ENCODE measurements at places on chromosomes 16 and 17. TPM values are rescaled to one million over a fixed set of nuclear protein-coding genes. Genes with fewer than 3 reads are reported as not detected.

KRTAP4-7 gene
- total RNA-seq = not detected

ABCA9 gene
- 21.9 TPM for total RNA-seq

- no peak for DNase-seq
Observed at GRCh38 chr17:6651919-6652452, 424 bp downstream of the C17orf100 start.

- DNase-seq = no peak
Observed at GRCh38 chr16:51111759-51112158, 39.3 kb downstream of the SALL1 start.

DNA sequence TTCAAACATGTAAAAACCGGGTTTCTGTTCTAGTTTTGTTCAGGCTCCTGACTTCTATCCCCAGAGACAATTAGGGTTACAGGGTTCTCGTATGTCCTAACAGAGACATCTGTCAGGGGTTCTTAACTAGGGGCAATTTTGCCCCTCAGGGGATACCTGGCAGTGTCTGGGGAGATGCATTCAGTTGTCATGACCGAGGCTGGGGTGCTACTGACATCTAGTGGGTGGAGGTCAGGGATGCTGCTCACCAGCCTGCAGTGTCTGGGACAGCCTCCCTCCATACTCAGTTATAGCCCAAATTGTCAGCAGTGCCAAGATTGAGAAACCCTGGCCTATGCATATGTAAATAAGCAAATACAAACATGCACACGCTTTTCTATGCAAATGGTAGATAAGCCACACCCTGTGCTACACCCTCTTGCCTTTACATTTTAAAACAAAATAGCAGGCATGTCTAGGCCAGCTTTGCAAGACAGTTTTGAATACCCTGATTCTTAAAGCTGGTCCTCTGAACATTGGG is 37.4 kb downstream of the CLEC16A start:
- DNase-seq = no peak

- no peak for DNase-seq
Observed at GRCh38 chr17:31390748-31391495, 553 bp upstream of the RAB11FIP4 start.

- no peak for DNase-seq
Observed at GRCh38 chr16:2786826-2787151, 571 bp downstream of the PRSS33 start.

GRCh38 chr16:58670946-58671583 is 13.5 kb downstream of the SLC38A7 start:
- no peak for DNase-seq

GRCh38 chr16:17827313-17827712 is 356.6 kb upstream of the XYLT1 start:
- DNase-seq = no peak

GRCh38 chr17:182050-182751 is 751 bp upstream of the DOC2B start:
- DNase-seq = no peak

DNA sequence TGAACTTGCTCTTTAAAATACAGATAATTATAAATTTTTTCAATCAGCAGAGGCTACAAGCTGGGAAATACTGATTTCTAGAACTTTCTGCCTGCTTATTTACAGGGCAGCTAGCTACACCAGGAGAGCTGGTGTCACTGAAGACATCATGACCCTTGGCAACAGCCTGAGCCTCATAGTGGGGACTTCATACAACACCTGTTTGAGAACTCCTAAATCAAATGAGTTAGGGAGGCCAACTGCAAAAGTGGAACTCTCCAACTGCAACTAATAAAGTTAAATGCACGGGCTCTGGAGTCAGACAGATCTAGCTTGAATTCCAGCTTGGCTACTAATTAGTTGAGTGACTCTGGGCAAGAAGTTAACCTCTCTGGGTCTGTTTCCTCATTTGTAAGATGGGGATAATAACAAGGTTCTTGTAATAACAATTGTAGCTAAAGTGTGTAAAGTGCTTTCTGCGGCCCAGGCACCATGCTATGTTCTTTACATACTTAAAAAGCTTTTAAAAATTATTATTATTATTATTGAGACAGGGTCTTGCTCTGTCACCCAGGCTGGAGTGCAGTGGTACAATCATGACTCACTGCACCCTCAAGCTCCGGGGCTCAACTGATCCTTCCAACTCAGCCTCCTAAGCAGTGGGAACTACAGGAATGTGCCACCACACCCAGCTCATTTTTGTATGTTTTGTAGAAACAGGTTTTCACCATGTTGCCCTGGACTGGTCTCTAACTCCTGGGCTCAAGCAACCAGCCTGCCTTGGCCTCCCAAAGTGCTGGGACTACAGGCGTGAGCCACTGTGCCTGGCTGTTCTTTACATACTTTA is 33.4 kb downstream of the VAC14 start:
- no peak for DNase-seq

GRCh38 chr16:57946181-57946801 is 24.6 kb downstream of the CNGB1 start:
- no peak for DNase-seq

ADAP2 gene
- 19.1 TPM for total RNA-seq

- DNase-seq = no peak
Observed at GRCh38 chr16:71834291-71834690, 11.5 kb upstream of the ATXN1L start.

MT1H gene
- 9.6 TPM for total RNA-seq
